ENCODE measurements at places on chromosomes 6 and 20. TPM values are rescaled to one million over a fixed set of nuclear protein-coding genes. Genes with fewer than 3 reads are reported as not detected.

GTF3C6 gene
- polyA plus RNA-seq = 65.7 TPM

GRCh38 chr6:96787846-96788580, 49.3 kb downstream of the GPR63 start:
- DNase-seq = no peak

DNA sequence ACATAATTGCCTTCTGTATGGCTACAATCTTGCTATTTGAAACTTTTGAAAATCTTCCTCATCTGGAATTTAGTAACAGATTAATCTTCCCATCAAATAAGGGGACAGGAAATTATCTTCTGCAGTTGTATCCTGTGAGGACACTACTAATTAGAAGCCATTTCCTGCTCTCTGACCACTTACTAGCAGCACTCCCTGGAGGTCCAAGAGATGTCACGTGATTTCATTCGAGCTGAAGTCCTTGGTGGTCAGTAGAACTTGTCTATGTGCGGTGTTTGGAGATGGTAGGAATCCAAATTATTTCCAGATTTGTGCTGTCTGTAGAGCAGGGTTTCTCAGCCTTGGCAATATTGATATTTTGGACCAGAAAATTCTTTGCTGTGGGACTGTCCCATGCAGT, 202.5 kb downstream of the TFAP2B start:
- DNase-seq = no peak

DNA sequence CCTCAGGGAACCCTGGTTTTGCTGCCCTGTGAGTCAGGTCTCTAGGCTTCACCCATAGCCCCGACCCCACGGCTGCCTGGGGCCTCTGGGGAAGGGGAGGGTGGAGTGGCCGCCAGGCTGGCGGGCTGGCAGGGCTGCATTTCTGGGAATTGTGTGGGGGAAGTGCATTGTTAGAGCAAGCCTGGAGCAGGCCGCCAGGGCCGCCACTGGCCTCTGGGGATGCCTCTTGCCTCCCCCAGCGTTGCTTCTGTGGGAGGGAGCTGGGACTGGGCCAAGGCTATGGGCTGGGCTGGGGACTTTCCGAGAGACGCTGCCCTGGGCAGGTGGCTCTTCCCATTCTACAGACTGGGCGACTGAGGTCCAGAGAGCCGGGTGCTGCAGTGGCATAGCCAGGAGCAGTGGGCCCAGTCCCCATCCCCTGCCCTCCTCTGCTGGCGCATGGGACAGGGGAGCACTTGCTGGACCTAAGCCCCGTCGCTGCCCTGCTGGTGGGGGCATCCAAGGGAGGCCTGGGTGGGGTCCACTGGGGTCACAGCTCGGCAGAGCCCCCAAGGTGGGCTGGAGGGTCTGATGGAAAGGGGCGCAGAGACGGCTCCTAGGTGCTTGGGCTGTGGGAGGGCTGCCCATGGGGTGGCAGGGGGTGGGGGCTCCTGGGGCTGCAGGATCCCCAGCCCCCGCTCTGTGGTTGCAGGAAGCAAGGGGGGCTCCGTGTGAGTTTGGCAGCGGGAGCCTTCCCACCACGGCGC, 6.6 kb upstream of the SOX18 start:
- no peak for DNase-seq

GRCh38 chr6:139912735-139913400, 538.4 kb upstream of the CITED2 start:
- DNase-seq = no peak

DNA sequence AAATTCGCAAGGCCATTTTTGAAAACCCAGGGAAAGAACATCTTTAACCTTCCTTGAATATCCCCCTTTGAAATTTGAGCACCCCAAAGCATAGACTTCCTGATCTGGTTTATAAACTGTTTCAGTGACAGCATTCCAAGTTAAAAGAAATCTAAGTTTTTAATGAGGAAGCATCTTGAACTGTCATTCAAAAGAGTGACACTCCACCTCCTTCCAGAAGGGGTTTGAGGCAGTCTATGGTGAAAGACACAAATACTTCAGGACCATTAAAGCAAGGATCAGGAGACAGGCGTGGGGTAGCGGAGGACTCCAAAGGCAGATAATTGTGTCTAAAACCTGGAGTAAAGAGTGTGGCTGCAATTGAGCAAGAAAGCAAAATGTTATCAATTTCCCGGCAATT, 691 bp downstream of the GHRH start:
- no peak for DNase-seq

DNA sequence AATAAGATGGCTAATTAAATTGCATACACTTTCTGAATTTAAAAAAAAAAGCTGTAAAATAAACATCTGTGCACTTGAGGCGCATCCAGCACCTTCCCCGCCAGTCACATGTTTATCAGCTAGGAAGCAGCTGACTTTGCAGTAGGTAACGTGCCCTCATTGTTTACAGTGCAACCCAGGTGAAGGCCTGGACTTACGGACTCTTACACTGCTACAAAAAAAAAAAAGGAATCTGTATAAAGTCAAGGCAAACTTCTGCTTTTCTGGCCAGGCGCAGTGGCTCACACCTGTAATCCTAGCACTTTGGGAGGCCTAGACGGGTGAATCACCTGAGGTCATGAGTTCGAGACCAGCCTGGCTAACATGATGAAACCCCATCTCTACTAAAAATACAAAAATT, 327.8 kb downstream of the CDH4 start:
- no peak for DNase-seq

DNA sequence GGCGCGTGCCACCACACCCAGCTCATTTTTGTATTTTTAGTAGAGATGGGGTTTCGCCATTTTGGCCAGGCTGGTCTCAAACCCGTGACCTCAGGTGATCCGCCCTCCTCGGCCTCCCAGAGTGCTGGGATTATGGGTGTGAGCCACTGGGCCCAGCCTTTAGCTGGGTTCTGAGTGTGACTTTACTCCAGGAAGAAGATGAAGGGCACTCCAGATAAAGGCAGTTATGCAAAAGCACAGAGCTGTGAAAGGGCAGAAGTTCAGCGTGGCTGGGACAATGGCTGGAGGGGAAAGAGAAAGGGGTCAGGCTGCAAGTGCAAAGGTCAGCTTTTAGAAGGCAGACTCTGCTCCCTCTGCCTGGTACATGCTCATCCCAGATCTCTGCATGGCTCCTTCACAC, 39.7 kb downstream of the MAP3K5 start:
- no peak for DNase-seq

DNA sequence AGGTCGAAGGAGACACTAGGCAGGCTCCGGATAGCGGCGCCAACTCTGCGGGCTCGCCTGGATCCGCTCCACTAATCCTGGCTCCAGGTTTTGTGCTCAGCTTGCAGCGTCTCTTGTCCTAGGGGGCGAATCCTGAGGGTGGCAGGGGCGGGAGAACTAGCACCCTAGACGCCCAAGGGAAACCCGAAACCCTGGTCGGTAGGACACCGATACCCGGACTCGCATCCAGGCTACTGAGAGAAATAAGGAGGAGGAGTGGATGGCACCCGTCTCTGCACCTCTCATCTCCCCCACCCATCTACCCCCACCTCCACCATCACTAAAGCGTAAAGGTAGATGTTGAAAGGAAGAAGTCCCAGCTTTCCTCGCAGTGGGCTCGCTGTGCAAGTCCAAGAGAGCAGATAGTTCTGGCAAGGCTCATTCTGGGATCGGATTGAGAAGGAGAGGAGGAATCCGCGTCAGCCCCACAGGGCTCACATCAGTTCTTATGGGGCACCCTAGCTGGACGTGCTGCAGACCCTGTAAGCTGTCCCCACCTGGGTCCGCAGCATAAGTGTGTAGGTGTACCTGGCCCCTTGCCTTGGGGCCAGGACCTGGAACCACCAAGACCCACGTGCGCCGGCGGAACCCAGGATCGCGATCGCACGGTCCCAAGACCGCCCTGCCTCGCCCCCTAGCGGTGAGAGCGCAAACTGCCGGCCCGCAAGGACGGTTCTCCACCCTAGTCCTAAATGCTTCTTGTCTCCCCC, 6.9 kb downstream of the SLC32A1 start:
- no peak for DNase-seq

FKBP5 gene
- 6.9 TPM for polyA plus RNA-seq

DNA sequence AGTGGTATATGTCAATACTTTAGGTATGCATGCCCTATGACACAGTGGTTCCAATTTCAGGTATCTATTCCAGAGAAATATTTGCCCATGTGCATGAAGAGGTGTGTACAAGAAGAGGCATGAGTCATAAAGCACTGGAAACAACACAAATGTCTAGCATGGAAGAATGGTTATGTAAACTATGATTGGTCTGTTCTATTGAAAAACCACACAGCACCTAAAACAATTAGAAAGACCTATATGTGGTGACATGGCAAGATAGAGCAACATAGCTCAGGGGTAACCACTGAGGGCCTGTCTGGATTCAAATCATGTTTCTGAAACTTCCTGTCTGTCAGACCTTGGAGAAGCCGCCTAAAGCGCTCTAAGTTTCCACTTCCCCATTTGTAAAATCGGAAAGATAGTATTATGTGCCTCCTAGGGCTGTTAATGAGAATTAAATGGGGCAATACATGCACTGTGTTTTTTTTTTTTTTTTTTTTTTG, 76.0 kb upstream of the SHLD1 start:
- DNase-seq = no peak

STX11 gene
- polyA plus RNA-seq = 0.17 TPM

DNA sequence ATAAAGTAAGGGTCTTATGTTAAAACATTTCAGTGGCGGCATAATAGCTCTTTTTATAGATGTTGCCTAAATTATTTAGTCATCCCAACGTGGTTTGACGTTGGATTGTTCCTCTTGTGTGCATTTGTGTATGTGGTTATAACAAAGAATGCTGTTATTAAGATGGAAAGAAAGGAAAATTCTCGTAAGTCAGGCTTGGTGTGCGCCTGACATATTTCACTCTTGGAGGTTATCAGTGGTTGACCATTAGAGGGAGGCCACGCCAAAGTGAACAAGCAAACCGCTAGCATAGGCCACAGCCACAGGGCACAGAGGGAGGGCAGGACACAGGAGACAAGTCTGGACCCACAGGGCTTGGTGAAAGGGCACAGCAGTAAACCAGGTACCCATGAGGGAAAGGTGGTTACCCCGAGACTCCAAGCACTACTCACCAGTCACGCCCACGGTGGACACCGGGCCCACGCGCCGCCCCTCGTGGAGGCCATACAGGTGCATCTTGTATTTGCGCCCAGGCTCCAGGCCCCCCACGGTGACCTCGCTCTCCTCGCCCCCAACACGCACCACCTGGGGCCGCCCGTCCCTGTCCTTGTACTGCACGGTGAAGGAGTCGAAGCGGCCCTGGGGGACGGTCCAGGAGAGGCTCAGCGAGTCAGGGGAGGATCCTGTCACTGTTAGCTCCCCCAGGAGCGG, 22.9 kb downstream of the CYP21A2 start:
- DNase-seq = no peak

PI16 gene
- polyA plus RNA-seq = 0.05 TPM

DNA sequence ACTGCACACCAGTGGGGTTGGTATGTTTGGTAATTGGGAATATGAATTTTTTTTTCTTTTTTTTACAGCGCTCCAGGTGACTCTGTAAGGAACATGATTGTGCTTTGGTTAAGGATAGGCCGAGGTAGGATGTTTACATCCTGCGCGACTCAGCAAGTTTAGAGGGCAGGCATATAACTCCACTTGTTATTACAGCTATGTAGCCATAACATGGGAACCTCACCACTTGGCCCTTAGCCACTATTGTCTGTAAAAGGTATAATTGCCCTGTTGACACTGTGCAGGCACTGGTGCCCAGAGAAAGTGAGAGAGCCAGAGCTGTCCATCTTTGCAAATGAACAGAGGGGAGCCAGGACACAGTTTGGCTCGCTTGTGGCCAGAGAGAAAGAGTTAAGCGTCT, 172.9 kb downstream of the MCHR2 start:
- DNase-seq = no peak

GRCh38 chr6:145723646-145724045, 11.7 kb downstream of the EPM2A start:
- DNase-seq = no peak

DEFB121 gene
- not detected for polyA plus RNA-seq

CASS4 gene
- polyA plus RNA-seq = 36.8 TPM

- no peak for DNase-seq
Observed at GRCh38 chr6:44273617-44274016, 3.4 kb downstream of the TMEM151B start.

DNA sequence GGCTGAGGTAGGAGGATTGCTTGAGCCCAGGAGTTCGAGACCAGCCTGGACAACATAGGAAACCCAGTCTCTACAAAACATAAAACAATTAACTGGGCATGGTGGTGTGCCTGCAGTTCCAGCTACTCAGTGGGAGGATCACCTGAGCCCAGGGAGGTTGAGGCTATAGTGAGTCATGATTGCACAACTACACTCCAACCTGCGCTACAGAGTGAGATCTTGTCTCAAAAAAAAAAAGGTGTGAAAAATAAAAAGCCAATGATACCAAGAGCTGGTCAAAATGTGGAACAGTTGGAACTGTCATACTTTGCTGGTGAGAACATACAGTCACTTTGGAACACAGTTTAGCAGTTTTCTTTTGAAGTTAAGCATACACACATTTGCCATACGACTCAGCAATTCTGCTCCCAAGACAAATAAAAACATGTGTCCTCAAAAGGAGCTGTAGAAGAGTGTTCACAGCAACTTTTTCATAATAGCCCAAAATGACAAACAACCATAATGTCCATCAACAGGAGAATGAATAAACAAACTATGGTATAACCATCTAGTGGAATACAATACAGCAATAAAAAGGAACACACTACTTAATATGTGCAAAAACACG, 21.6 kb upstream of the FKBP5 start:
- no peak for DNase-seq

RIMS4 gene
- polyA plus RNA-seq = not detected

RIN2 gene
- polyA plus RNA-seq = 60.8 TPM

TAF4 gene
- 2.6 TPM for polyA plus RNA-seq

SEL1L2 gene
- not detected for polyA plus RNA-seq

DNA sequence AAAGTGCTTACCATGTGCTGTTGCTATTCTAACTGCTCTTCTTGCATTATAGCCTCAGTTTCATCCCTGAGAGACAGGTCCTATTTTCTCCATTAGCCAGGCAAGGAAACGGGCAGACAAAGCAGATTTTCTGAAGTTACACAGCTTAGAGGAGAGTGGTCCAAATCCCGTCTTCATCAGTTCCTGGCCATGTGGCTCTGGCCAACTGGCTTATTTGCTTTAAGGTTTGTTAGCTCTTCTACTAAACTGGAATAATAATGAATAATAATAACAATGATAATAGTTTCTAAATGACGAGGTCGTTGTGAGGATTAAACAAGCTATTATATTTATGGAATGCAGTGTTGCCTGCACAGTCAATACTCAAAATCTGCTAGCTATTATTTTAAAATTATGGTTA, 35.8 kb upstream of the BCAS1 start:
- no peak for DNase-seq

DNA sequence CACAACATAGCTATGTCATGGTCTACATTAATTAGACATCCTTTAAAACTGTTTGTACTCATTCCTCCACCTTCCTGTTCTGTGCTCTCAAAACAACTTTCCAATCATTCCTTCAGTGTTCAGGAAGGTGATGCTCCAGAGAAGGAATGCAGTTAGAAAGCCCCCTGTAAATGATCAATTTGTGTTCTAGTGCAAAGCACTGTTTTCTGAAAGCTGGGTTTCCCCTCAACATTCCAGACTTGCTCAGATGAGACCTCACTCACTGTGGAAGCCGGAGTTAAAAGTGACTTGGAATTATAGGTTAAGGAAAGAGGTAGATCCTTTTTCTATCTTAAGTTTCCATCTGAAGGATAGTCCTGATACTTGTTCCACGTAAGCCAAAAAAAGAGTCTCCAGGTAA, 95.9 kb downstream of the BMP2 start:
- no peak for DNase-seq

TAP1 gene
- polyA plus RNA-seq = 43.6 TPM

C4B gene
- polyA plus RNA-seq = 7.8 TPM

- DNase-seq = no peak
Observed at GRCh38 chr6:49257549-49257948, 205.5 kb downstream of the MMUT start.

GRCh38 chr6:148750838-148751792, 4.3 kb downstream of the UST start:
- no peak for DNase-seq

FOXS1 gene
- not detected for polyA plus RNA-seq

All from AG04450 (cell line).